Activated naive CD4-positive, alpha-beta T cell treated with anti-CD3 and anti-CD28 coated beads for 36 hours (primary cell): ENCODE measurements at places on chromosomes 13 and 19. TPM values are rescaled to one million over a fixed set of nuclear protein-coding genes. Genes with fewer than 3 reads are reported as not detected.

- no peak overlapping the region for H3K4me3 ChIP-seq
- H3K4me1 ChIP-seq: peaks cover 6% of the 10 kb centered on the region
- H3K27me3 ChIP-seq: peaks cover 40% of the 10 kb centered on the region
- DNase-seq: peak; percentile 39
- no peaks in the 10 kb centered on the region for H3K36me3 ChIP-seq
Observed at GRCh38 chr19:35851213-35852028, 883 bp downstream of the NPHS1 start.

GRCh38 chr19:58166708-58167280 lies 16.1 kb upstream of the ZNF274 start:
- H3K36me3 ChIP-seq: peaks cover 26% of the 10 kb centered on the region
- no peaks in the 10 kb centered on the region for H3K4me1 ChIP-seq
- no peak overlapping the region for H3K4me3 ChIP-seq

DNA sequence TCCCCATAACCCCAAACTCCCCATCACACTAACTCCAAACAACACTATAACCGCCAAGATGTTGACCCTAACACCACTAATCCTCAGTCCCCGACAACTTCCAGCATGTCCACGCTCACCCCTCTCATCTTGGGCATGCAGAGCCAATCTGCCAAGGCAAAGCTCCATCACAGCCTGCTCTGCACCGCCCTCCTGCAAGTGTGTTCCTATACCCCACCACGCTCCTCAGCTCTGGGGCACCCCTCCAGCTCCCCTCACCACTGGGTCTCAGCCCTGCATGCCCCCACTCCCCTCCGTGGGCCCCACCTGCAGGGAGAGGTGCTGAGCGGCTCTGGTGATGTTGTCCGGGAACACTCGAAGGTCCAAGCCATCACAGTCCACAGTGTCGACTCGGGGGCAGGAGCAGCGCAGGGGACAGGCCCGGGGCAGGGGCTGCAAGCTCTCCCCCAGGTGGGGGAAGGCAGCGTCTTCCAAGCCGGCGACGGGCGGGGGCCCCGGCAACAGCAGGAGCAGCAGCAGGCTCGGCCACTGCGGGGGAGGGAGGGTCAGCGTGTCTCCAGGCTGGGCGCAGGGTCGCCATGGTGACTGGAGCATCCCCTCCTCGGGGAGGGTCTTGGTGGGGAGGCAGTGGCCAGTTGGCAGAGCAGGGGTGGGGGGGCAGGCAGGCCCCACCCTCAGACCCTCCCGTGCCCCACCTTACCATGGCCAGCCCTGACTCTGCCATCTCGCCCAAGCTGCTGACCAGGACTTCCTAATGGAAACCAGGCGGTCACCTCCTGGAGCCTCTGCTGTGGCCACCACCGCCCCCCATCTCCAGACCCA lies 527 bp downstream of the PODNL1 start:
- H3K27ac ChIP-seq: no peak overlapping the region
- no peak for DNase-seq
- H3K27me3 ChIP-seq: peaks cover 2% of the 10 kb centered on the region
- no peak overlapping the region for H3K4me3 ChIP-seq
- H3K36me3 ChIP-seq: no peaks in the 10 kb centered on the region

DNA sequence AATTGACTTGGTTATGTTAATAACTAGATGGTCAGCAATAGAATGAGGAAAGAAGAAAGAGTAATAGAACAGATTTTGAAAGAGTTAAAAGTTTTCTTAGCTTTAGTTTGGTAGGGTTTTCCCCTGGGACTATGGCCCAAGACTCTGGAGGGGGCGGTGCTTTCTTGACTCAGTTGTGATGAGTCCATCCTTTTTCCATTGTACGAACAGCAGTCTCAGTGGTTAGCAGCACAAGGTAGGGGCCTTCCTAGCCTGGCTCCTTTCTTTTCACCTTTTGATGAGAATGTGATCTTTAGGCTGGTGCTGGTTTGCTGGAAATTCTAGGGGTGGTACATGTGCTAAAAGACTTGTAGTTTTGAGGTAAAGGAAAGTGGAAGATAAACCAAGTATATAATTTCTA lies 38.8 kb downstream of the ZNF506 start:
- H3K4me1 ChIP-seq: peaks cover 50% of the 10 kb centered on the region
- H3K4me3 ChIP-seq: no peak overlapping the region

DNA sequence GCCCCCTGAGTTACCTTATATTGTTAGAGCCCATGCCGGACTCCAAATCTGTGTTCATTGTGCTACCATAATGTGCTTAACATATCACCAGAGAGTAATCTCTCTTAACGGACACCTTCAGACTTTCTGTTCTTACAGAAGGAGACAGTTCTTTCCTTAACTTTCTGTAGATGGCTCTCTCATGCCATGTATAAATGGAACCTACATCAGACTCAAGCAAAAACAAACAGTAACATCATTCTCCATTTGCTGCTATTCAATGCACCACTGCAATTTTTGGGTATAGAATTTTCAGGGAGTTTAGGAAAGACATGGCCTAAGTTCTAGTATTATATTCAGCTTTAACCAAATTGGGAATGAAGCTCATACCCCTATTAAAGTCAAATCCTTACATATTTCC lies 12.6 kb upstream of the UGGT2 start:
- H3K4me3 ChIP-seq: no peak overlapping the region
- H3K27ac ChIP-seq: no peak overlapping the region

DNA sequence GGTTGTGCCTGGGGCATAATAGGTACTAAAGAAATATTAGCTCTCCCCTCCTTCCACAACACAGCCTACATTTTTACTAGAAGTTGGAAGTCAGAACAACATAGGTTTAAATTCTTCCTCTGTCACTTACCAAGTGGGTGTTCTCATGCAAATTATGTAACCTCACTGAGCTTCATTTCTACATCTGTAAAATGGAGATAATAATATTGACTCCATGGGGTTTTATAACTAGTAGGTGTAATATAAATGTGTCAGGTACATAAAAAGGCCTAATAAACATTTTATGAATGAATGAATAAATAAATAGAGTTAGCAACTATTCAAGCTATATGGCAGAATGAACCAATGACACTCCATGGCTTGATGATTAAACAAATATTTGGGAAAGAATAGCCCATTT lies 27.1 kb upstream of the SERP2 start:
- H3K4me1 ChIP-seq: no peaks in the 10 kb centered on the region
- no peaks in the 10 kb centered on the region for H3K27me3 ChIP-seq
- H3K36me3 ChIP-seq: no peaks in the 10 kb centered on the region
- no peak for DNase-seq
- no peak overlapping the region for H3K27ac ChIP-seq

Gene SIGLEC12
- total RNA-seq: not detected

Gene CDC37
- 164 TPM for total RNA-seq

Gene RELB
- total RNA-seq: 57.3 TPM

DNA sequence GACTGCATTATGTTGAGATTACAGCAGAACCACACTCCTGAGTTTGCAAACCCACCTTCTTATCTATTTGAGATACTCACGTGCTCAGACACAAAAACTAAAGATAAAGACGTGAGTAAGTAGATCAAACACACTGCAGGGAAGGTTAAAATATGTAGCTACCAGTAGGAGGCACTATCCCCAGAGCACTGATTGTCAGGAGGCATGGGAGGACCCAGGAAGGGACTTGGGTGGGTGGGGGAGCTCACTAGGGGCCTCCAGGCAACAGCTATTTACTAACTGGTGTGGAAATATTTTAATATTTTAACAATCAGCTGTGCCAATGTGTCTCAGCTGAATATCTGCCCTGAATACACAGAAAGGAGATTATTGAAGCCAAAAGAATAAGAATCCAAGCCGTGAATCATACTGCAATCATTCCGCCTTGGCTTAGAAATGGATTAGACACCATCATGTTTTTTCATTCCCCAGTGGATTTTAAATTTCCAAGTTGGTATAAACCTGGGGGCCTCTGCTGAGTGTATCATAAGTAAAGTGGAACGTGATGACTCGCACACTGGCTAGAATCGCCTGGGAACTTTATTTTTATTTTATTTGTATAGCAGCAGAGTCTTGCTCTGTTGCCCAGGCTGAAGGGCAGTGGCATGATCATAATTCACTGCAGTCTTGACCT lies 73.2 kb upstream of the CACNA1A start:
- no peak for DNase-seq
- H3K27me3 ChIP-seq: no peaks in the 10 kb centered on the region
- no peak overlapping the region for H3K27ac ChIP-seq
- no peak overlapping the region for H3K4me3 ChIP-seq

Gene NLRP7
- total RNA-seq: not detected

GRCh38 chr13:60066226-60066625 lies 97.5 kb downstream of the DIAPH3 start:
- H3K27ac ChIP-seq: no peak overlapping the region
- H3K4me1 ChIP-seq: peaks cover 3% of the 10 kb centered on the region
- no peak overlapping the region for H3K4me3 ChIP-seq
- H3K27me3 ChIP-seq: peaks cover 2% of the 10 kb centered on the region

DNA sequence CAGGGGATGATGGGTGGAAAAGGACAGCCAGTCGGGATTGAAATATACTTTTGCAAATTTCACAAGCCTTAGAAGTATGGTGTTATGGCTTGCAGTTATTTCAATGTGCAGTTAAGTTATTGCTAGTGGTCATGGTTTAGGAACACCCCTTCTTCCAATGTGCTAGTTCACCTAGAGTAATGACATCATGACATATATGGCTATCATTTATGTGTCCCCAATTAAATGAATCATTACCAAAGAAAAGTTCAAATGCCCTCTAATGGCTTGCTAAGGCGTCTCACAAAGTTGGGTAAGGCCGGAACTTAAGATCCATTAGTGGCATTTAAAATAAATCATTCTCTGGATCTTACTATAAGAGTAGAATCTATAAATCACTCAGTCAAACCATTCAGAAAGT lies 271.6 kb downstream of the SPRY2 start:
- H3K36me3 ChIP-seq: no peaks in the 10 kb centered on the region
- H3K27ac ChIP-seq: no peak overlapping the region

GRCh38 chr19:8334458-8335342 lies 8.4 kb downstream of the KANK3 start:
- H3K27ac ChIP-seq: no peak overlapping the region
- no peak for DNase-seq
- H3K36me3 ChIP-seq: no peaks in the 10 kb centered on the region
- H3K27me3 ChIP-seq: peaks cover 24% of the 10 kb centered on the region
- H3K4me3 ChIP-seq: no peak overlapping the region

Gene NALCN
- not detected for total RNA-seq

DNA sequence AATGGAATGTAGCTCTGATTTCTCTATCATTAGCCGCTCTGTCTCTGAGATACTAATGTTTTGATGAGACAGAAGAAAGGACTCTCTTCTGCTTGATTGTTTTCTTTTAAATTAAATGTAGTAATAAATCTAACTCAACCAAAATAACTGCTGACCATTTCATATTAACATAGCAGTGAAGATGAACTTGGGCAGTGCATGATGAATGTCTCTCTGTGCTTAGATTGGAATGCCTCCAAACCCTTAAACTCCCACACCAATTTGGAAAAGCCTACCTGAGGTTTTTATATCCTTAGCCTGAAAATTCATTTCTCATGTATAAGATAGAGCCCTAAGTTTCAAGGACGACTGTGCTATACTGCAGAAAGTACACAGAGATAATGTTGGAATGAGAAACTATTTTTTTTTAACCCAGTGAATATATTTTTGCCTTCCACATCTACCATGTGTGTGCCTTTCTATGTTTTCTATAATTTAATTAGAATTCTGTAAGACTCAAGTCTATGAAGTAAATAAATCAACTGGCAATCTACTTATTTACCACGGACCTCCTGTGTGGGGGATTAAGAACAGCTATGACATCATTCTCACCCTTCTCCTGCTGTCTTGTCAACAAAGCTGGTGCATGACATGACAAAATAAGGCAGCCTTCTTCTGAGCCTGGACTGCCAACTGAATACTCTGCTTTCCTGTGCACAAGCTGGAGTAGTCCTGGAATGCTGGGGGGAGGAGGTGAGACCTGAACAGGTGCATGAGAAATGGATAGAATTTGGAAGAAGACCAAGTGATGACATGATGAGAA lies 155.5 kb downstream of the FGF9 start:
- no peak overlapping the region for H3K27ac ChIP-seq
- H3K4me1 ChIP-seq: no peaks in the 10 kb centered on the region
- H3K36me3 ChIP-seq: no peaks in the 10 kb centered on the region
- DNase-seq: no peak
- peaks cover 2% of the 10 kb centered on the region for H3K27me3 ChIP-seq

Gene SPRY2
- 0.26 TPM for total RNA-seq

- DNase-seq: no peak
- no peaks in the 10 kb centered on the region for H3K27me3 ChIP-seq
- no peak overlapping the region for H3K4me3 ChIP-seq
Observed at GRCh38 chr13:30257468-30258099, 49.8 kb downstream of the KATNAL1 start.

Gene CEACAM16
- total RNA-seq: not detected

DNA sequence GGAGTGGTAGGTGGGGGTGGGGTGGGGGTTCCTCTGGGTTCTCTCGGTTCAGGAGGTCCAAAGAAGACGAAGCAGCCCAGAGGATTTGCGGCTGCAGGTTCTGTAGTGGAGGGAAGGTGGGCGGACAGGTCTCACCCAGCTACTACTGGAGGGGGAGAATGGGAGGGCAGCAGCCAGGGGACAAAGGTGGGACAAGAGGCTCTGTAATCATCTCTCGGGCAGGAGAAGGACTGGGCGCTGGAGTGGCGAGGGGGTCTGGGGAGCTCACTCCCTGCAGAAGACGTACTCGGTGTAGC lies 1.4 kb downstream of the KCTD12 start:
- peaks cover 2% of the 10 kb centered on the region for H3K36me3 ChIP-seq
- peak overlapping the region; percentile 89 for H3K4me3 ChIP-seq
- peaks cover 34% of the 10 kb centered on the region for H3K4me1 ChIP-seq
- no peak for DNase-seq
- peak overlapping the region; percentile 78 for H3K27ac ChIP-seq

Gene PLVAP
- not detected for total RNA-seq

GRCh38 chr13:38582133-38582532 lies 104.7 kb upstream of the FREM2 start:
- no peaks in the 10 kb centered on the region for H3K36me3 ChIP-seq
- H3K27me3 ChIP-seq: no peaks in the 10 kb centered on the region
- H3K4me3 ChIP-seq: no peak overlapping the region
- DNase-seq: peak; percentile 4
- no peaks in the 10 kb centered on the region for H3K4me1 ChIP-seq
- no peak overlapping the region for H3K27ac ChIP-seq
